ENCODE measurements at places on chromosomes 16 and 17.

- peak; percentile 62 for DNase-seq
Observed at GRCh38 chr17:76523084-76524037, 14.1 kb downstream of the CYGB start.

- peak; percentile 53 for DNase-seq
Observed at GRCh38 chr16:2473999-2474876, 689 bp upstream of the TBC1D24 start.

DNA sequence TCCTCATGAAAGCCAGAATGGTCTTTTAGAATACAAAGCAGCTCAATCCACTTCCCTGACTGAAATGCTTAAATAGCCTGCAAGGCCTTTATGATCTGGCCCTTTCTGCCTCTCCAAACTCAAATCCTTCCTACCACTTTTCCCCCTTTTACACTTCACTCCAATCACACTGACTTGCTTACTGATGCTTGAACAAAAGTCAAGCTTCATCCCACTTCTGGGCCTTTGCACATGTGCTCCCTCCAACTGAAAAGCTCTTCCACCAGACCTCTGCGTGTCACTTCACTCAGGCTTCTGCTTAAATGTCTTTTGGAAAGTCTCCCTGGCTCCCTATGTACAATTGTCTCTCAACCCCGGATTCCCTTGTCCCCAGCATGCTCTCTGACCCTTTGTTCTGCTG, 13.3 kb upstream of the TERB1 start:
- DNase-seq, result no peak

- DNase-seq, result no peak
Observed at GRCh38 chr16:28191364-28191960, 20.3 kb downstream of the XPO6 start.

GRCh38 chr16:24535827-24536226, 3.5 kb upstream of the RBBP6 start:
- DNase-seq, result no peak

- no peak for DNase-seq
Observed at GRCh38 chr16:1152123-1152638, 725 bp upstream of the CACNA1H start.

GRCh38 chr17:3004925-3005324, 58.5 kb downstream of the OR1D5 start:
- no peak for DNase-seq

GRCh38 chr16:47486856-47487255, 25.7 kb downstream of the PHKB start:
- no peak for DNase-seq

- DNase-seq, result no peak
Observed at GRCh38 chr17:28187931-28188330, 131.1 kb upstream of the TMEM97 start.

- no peak for DNase-seq
Observed at GRCh38 chr17:77690271-77691161, 268.0 kb upstream of the TNRC6C start.

DNA sequence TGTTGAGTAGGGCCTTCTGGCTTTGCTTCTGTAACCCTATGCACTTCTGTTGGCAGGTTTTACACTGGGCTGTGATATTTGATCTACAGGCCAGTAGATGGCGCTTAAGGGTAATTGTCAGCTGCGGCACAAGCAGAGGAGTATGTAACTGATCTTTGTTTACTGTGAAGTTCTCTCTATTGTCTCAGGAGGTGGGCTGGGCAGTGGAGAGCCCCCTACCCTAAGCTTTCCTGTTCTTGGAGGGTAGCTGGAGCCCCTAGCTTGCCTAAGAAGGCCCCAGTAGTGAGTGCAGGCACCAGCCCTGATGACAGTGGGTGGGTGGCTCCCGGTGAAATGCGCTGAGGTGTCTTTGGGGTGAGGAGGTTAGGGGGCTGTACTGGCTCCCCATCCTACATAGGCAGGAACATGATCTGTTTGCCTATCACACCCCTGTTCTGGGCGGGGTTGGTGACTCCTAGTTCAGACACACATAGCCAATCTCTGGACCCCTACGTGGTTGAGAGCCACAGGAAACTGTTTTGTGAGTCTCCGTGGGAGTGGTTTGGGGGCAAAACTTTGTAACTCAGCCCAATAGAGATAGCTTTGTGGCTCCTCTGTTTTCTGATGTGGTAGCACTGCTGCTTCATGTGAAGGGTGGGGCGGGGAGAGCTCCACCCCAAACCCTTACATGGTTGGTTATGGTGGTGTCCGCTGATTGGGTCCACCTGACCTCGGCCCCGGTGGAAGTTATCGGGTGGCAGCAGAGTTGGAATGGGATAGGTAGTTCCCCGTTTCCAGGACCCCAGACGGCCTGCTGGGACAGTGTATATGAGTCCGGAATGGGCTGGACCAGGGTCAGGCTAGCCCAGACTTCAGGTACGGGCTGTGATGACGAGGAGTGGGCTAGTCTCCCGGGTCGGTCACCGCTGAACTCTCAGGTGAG, 60.4 kb downstream of the SLFN11 start:
- peak; percentile 70 for DNase-seq

- DNase-seq, result no peak
Observed at GRCh38 chr16:68291227-68291626, 19.5 kb downstream of the SLC7A6OS start.

GRCh38 chr16:89862732-89863131, 10.7 kb upstream of the TCF25 start:
- no peak for DNase-seq

GRCh38 chr16:10465821-10466220, 80.0 kb downstream of the ATF7IP2 start:
- no peak for DNase-seq

GRCh38 chr17:32355649-32356377, 5.9 kb downstream of the ZNF207 start:
- no peak for DNase-seq

GRCh38 chr17:41728056-41728455, 6.4 kb downstream of the HAP1 start:
- DNase-seq, result no peak

- DNase-seq, result no peak
Observed at GRCh38 chr16:70483426-70483825, 29.0 kb downstream of the FCSK start.

- no peak for DNase-seq
Observed at GRCh38 chr17:4974115-4974670, 6.6 kb upstream of the SPAG7 start.

GRCh38 chr17:27157297-27157696, 136.6 kb upstream of the WSB1 start:
- DNase-seq, result no peak

- DNase-seq, result no peak
Observed at GRCh38 chr16:6068063-6068462, 970.5 kb upstream of the EEF2KMT start.

GRCh38 chr17:43530288-43531081, 15.7 kb downstream of the ETV4 start:
- peak; percentile 89 for DNase-seq

DNA sequence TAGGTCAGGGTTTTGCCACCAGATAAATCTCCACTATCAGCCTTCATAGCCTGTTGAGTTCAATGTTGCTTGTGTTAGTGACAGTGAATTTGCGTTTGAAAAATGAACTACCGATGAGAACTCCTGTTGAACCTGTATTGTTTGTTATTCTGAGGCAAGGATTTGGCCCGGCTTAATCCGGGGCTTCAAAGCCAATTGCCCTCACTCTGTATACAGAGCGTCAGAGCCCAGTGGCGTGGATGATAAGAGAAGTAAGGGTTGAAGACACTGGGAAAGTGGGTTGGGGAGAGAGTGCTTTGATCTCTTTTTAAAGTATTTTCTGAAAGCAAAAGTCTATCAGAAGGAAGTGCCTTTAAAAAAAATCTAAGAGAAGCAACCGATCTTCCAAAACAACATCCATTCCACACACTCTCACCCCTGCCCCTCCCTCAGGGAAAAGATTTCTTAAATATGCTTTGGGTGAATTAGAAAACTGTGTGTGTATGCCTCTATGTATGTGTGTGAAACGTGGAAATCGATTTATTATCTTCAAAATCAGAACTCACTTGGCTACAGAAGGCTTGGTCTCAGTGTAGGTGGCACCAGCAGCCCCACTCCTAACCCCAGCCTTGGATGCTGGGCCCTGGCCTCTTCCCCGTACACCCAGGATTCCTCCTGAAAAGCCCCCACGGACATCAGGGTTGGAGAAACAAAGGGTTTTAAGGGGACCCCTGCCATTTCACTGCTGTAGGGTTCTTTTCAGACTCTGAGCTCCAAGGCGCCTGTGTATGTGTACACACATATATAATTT, 8.8 kb downstream of the TBX4 start:
- DNase-seq, result no peak

GRCh38 chr17:61412143-61412859, 12.7 kb downstream of the TBX2 start:
- peak; percentile 79 for DNase-seq

DNA sequence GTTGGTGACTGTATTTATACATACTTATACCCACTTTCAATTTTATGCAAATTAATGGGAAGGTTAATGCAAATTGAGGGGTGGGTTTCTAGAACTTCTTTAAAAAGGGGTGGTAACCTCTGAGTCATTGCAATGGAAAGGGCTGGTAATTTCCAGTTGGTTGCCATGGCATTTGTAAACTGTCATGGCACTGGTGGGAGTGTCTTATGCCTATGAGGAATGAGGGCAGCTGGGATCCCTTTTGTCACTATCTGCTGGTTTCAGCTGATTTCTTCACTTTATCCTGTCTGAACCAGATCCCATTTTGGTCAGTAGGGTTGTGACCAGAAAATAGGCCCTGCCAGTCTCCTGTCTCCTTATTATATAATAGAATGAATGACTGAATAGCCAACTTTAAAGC, 1006.7 kb upstream of the GOT2 start:
- DNase-seq, result no peak

GRCh38 chr17:8776248-8776647, 17.9 kb upstream of the SPDYE4 start:
- no peak for DNase-seq

- DNase-seq, result no peak
Observed at GRCh38 chr16:13077816-13078215, 176.4 kb downstream of the SHISA9 start.

- no peak for DNase-seq
Observed at GRCh38 chr17:29180788-29181160, 576 bp upstream of the MYO18A start.

DNA sequence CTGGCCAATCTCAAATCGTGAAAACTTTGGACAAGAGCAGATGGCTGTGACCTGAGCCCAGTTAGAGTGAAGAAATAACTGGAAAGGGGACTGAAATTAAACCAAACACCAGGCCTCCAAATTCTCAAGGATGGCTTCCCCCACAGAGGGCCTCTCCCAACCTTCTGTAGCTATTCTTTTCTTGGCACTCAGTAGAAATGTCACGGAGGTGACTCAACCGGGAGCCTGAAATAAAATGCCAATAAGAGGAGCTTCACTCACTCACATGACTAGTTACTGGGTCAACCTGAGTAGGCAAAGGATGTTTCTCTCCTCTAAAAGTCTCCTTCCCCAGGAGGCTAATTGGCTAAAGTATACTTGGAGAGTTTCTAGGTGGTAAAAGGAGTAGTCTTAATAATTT, 230.7 kb downstream of the MAF start:
- DNase-seq, result no peak

DNA sequence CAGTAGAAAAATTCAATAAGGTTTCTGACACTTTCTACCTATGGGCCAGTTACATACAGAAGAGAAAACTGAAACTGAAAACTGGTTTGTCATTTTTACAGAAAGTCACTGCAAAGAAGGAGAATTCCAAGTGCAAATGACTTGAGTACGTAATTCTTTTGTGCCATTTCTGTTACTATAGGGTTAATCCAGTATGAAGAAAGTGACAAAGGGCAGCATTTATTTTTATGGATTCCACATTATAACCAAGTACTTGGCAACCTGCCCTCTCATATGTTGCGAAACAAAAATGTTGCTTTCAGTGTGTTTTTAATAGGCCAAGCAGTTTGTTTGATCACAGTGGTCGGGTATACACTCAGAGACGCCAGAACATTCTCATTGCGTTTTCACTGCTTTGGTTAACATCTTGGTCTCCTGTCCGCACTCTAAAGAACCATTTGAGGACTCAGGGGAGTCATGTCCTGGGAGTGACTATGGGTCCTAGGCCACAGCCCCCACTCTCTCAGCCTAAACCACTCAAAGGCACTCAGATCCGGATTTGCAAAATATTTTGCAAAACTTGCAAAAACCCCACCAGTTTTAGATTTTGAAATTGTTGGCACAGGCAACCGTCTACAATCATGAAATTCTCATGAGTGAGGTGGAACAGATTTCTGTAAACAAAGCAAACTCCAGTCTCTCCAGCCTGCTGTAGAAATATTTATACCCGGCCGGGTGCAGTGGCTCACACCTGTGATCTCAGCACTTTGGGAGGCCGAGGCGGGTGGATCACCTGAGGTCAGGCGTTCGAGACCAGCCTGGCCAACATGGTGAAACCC, 15.4 kb upstream of the HELZ start:
- DNase-seq, result peak; percentile 67

GRCh38 chr16:51825779-51826178, 674.7 kb upstream of the SALL1 start:
- peak; percentile 59 for DNase-seq

- DNase-seq, result no peak
Observed at GRCh38 chr17:41974658-41975057, 8.1 kb downstream of the CNP start.

- DNase-seq, result peak; percentile 32
Observed at GRCh38 chr16:23668225-23668624, 10.5 kb upstream of the PLK1 start.

DNA sequence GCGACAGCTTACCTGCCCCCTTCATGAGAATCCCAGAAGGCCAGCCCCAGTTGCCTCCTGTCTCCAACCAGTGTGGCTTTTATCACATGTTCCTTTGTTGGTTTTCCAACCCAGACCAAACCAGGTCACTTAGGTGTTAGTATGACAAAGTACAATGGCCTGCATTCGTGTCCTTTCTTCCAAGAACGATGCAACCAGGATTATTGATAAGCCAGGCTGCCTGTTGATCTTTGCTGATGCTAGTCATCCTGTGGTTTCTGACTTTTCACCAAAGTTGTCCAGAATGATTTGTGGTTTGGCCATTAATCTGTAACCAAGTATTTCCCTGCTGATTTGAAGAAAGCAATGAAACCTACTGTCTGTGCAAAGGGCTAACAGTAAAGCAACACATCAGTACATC, 191.4 kb downstream of the CYLD start:
- no peak for DNase-seq

GRCh38 chr17:35948092-35948491, 4.6 kb upstream of the LYZL6 start:
- DNase-seq, result no peak

GRCh38 chr16:3946604-3947180, 66.2 kb upstream of the CREBBP start:
- no peak for DNase-seq

- no peak for DNase-seq
Observed at GRCh38 chr17:28466001-28466400, 7.4 kb upstream of the SLC13A2 start.

GRCh38 chr17:79777120-79777893, 641 bp upstream of the CBX2 start:
- peak; percentile 66 for DNase-seq

Measured in HCEC 1CT (cell line).